NCI-H187 treated with DMSO at 0.1 percent for 48 hours (cell line): ENCODE measurements at places on chromosomes 6 and 20.

GRCh38 chr6:137216875-137217553, 2.2 kb downstream of the IFNGR1 start:
- DNase-seq: no peak

GRCh38 chr20:62246872-62247652, 8.7 kb downstream of the OSBPL2 start:
- no peak for DNase-seq

GRCh38 chr6:14283600-14284235, 166.1 kb downstream of the CD83 start:
- DNase-seq: no peak

- DNase-seq: no peak
These were observed 531.9 kb upstream of the MAN1A1 start for GRCh38 chr6:119881416-119881815.

- DNase-seq: no peak
These were observed 258.8 kb downstream of the CDC5L start for GRCh38 chr6:44646355-44646754.

GRCh38 chr6:96153775-96154174, 138.0 kb downstream of the FUT9 start:
- no peak for DNase-seq

GRCh38 chr20:17660667-17661066, 21.4 kb downstream of the RRBP1 start:
- no peak for DNase-seq

- DNase-seq: no peak
These were observed 127.5 kb downstream of the PKHD1 start for GRCh38 chr6:51959744-51960383.

DNA sequence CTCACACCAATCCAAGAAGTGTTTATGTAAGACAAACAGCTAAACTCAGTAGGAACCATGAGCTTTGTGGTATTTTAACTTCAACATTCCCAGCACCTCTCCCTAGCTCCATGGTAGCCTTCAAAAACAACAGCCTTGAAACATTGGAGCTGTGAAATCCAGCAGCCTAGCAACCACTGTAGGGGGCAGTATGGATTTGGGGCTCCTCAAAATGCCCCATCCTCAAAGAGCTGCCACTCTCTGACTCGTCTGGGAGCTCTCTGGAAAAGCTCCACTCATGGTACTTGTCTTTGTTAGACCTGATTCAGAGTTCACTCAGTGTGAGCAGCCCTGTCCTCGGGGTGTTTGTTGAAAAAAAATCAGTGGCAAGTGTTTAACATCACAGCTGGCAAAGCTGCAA, 82.9 kb downstream of the KIF6 start:
- DNase-seq: no peak

DNA sequence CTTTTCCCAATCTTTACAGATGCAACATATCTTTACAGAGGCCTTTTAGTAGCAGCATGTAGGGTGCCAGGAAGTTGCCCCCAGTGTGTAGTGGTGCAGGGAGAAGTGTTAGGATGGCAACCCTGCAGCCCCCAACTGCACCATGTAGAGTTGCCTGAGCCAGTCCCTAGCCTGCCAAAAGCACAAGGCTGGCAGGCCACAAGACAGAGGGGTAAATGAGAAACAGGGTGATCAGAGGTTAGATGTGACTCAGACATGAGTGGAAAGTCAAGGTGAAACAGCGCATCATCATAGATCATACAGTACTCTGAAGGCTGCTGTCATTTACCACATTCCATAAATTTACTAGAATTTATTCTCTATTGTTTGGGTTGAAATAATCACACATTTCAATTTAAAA, 467.5 kb downstream of the PRKN start:
- DNase-seq: no peak

GRCh38 chr6:47357827-47358226, 48.1 kb upstream of the TNFRSF21 start:
- DNase-seq: no peak

GRCh38 chr20:62190639-62191411, 8.0 kb downstream of the MTG2 start:
- no peak for DNase-seq

GRCh38 chr20:45404438-45404837, 3.7 kb upstream of the DBNDD2 start:
- no peak for DNase-seq

DNA sequence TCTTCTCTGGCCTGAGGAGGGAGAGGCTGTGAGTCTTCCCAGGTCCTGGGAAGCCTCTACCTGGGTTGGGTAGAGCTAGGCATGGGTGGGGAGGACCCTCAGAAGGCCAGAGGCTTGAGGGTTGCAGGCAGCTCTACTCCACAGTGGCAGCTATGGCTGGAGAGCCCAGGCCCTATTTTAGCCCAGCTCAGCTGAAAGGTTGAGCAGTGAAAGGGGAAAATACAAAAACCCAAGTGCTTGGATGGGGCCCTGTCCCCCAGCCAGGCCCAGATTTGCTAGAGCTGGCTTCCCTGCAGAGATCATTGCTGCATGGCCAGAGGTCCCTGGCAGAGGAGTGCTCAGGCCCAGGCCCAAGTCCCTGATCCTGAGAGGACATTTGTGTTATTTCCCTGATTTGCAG, 45.7 kb downstream of the SUN5 start:
- no peak for DNase-seq

GRCh38 chr6:81376745-81377144, 375.7 kb downstream of the TENT5A start:
- DNase-seq: no peak

DNA sequence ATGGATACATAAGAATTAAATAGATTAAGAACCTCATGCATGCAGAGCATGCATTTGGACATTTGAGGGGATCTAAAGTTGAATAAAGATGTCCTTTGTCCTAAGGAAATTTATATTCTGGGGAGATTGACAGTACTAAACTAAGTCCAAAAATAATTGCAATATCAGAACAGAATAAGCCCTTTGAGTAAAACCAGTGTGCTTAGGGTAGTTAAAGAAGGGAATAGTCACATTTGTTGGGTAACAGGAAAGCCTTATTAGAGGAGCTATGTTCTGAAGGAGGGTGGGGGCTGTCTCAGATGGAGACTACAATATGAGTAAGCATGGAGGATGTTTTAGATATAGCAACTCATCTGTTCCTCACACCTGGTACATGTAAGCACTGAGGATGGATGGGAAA, 35.8 kb downstream of the CDC5L start:
- no peak for DNase-seq

- DNase-seq: no peak
These were observed 90.3 kb downstream of the SNX5 start for GRCh38 chr20:17878069-17878911.

DNA sequence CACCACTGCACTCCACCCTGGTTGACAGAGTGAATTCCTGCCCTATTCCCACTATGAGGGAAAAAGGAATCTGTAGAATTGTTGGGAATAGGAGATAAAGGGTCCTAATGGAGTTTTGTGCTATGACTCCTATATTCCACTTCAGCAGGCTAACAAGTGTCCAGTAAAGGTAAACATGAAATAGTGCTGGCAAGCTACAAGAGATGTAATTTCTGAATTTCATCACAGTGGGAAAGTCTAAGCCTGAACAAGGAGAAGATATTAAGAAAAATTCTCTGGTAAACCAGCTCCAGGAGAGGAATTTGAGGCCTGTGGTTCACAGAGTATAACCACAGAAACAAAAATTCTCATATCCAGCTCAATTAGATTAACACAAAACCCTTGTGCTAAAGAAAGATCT, 10.3 kb upstream of the C6orf58 start:
- no peak for DNase-seq

- DNase-seq: no peak
These were observed 133.8 kb downstream of the BACH2 start for GRCh38 chr6:90162648-90163387.

- no peak for DNase-seq
These were observed 42.0 kb downstream of the DOK5 start for GRCh38 chr20:54517241-54517975.

DNA sequence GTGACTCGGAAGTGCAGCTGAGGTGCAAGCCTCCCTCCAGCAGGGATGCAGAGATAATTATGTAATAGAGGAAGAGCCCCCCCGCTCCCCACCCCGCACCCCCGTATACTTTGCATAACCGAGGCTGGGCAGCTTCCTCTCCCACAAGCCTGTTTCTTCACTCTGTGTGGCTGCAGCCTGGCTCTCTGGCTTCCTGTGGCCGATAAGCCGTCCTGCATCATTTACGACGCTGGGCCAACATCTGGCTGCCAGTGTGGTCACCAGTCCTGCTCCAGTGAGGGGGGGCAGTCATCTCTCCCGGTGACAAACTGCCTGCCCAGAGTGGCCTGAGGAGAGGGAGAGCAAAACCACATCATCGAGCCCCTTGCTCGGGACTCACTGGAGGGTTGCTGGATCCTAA, 59.2 kb downstream of the RBM38 start:
- no peak for DNase-seq

DNA sequence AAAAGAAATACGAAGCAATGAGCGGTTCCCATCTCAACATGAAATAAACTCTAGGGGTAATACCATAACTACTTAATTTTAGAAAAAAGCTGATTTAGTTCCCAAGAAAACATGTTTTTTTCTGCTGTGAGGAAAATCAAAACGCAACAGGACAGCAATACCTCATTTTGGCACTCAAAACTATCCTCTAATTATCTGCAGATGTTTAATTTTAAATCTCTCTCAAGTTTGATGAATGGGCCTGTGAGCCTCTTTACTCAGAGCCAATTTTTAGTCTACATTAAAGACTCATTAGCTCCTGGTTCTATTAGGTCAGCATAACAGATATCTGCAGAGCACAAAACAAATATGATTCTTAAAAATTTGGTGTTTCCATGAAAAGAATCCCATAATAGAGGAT, 28.1 kb downstream of the RNF24 start:
- DNase-seq: no peak

GRCh38 chr6:142300758-142301650, 803 bp upstream of the ADGRG6 start:
- no peak for DNase-seq

GRCh38 chr6:64170316-64170715, 534.7 kb downstream of the PHF3 start:
- no peak for DNase-seq

GRCh38 chr20:20412750-20413149, 44.8 kb downstream of the INSM1 start:
- no peak for DNase-seq

- no peak for DNase-seq
These were observed 131.3 kb downstream of the C6orf118 start for GRCh38 chr6:165178056-165178455.

DNA sequence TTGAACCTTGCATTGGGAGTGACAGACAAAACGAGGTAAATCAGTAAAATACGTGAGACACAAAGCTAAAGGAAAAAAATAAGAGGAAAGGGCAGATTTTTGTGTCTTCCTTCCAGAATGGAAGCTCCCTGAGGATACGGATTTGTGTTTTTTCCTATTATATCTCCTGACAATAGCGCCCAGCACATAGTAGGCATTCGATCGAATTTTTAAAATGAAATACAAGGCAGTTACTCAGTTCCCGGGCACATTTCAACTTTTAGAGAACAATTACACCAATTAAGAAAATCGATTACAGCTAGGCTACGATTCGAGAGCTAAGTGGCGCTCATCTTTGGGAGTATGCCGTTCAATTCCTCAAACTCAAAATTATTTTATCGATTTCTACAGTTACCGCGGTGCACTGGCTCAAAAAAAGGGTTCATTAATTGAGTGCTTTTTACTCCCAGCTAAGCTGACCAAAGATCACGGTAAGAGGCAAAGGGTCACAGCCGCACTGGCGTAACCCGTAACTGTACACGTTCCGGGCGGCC, 443 bp downstream of the RMND1 start:
- no peak for DNase-seq

DNA sequence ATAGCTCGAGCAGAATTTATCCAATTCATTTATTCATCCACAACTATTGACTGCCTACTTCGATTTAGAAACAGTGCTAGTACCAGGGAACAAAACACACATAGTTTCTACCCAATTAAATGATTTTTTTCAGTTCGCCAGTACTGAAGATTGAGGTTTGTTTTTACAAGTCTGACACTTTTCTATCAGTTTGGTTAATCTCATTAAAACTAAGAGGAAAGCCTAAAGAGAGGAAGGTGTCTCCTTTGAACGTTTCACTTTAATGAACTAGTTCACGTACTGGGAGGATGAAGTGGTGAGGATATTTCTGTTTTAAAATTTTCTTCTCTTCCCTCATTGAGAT, 570 bp upstream of the ANKS1A start:
- DNase-seq: no peak

- DNase-seq: no peak
These were observed 27.3 kb downstream of the WRNIP1 start for GRCh38 chr6:2792330-2793110.

- DNase-seq: no peak
These were observed 1.6 kb downstream of the INSM1 start for GRCh38 chr20:20369250-20370093.

- peak; percentile 44 for DNase-seq
These were observed 10.7 kb downstream of the MAFB start for GRCh38 chr20:40678286-40678875.

DNA sequence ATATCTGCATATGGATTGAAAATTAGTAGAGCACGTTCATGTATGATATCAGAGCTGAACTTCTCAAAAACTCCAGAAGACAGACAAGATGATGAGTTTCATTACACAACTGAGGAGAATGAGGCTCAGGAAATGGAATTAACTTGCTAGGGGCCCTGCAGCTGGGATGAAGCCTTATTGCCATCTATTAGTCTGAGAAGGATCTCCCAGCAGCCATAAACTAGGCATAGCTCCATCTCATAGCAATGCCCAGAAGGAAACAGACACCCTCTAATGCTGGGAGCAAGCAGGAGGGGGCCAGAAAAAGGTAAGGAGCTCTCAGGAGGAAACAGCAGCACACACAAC, 18.0 kb downstream of the TFEB start:
- no peak for DNase-seq

DNA sequence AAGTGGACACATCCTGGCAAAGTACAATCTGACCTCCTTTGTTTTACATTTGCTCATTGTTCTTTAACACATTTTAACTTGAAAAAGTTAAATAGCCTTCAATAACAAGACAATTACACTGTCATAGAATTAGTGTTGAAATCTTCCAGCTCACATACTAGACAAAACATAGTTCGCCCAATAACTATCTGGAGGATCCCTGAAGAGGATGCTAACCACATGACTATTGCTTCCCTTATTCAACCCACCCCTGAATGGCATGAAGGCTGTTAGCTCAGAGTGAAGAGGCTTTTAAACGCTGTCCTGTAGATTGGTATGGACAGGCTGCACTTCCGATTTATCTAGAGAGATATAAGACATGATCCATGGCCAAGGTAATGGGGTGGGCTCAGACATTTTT, 15.0 kb upstream of the DSE start:
- DNase-seq: no peak

- no peak for DNase-seq
These were observed 402.2 kb upstream of the IRAK1BP1 start for GRCh38 chr6:78465059-78465634.

DNA sequence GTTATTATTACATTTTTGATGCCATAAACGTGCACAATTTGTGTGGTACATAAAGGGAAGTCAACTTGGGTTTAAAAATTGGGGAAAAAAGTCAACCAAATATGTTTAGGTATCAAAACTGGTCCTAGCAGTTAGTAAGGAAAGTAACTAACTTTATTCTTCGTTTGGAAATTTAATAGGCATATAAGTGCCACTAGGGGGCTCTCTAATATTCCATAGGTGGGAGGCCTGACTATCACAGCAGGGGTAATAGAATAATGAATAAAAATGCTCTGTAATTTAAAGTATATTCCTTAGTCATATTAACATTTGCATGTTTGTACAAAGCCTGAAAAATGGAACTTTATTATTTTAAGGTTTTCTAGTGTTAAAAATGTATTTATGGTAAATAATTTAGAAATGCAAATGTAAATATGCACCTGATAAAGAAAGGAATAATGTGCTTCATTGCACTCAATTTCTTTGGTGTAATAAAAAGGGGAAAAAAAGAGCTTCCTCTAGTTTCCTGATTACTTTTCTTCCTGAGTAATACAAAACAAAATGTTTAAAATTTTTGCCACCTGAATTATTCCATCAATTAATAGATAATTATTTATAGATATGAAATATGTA, 125.7 kb upstream of the HDAC2 start:
- DNase-seq: peak; percentile 3
